ENCODE measurements at places on chromosomes 7 and 10. TPM values are rescaled to one million over a fixed set of nuclear protein-coding genes. Genes with fewer than 3 reads are reported as not detected.

AS3MT gene
- total RNA-seq = 8.8 TPM

GRCh38 chr7:151961536-151961935 is 5.3 kb downstream of the GALNTL5 start:
- peaks cover 12% of the 10 kb centered on the region for H3K4me1 ChIP-seq
- H3K4me3 ChIP-seq = no peak overlapping the region
- no peaks in the 10 kb centered on the region for H3K27me3 ChIP-seq
- DNase-seq = no peak
- H3K27ac ChIP-seq = no peak overlapping the region

GRCh38 chr7:20862554-20862953 is 75.9 kb upstream of the SP8 start:
- H3K27me3 ChIP-seq = no peaks in the 10 kb centered on the region
- H3K27ac ChIP-seq = no peak overlapping the region
- peaks cover 34% of the 10 kb centered on the region for H3K4me1 ChIP-seq
- H3K4me3 ChIP-seq = no peak overlapping the region
- DNase-seq = no peak

ZNF316 gene
- total RNA-seq = 15.1 TPM

- no peak for DNase-seq
- H3K36me3 ChIP-seq = peaks cover 15% of the 10 kb centered on the region
- peaks cover 41% of the 10 kb centered on the region for H3K4me1 ChIP-seq
- peaks cover 46% of the 10 kb centered on the region for H3K27me3 ChIP-seq
Measured at GRCh38 chr10:51905032-51905431, 205.6 kb upstream of the CSTF2T start.

DNA sequence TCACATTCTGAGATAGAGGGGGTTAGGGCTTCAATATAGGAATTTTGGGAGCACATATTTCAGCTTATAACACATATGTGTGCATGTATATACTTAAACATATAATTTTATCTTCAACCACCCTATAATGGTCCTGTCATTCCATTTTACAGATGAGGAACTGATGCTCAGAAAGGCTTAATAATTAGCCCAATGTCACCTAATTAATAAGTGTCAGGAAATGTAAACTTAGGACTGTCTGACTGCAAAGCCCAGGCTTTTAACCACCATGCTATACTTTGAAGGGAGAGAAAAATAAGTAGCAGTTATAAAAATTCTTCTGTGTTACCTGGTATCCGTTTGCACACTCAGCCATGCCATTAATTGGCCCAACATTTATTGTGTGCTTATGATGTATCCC is 172.6 kb downstream of the SKIDA1 start:
- H3K27me3 ChIP-seq = no peaks in the 10 kb centered on the region
- H3K27ac ChIP-seq = no peak overlapping the region
- H3K36me3 ChIP-seq = peaks cover 14% of the 10 kb centered on the region
- no peak overlapping the region for H3K4me3 ChIP-seq

DNA sequence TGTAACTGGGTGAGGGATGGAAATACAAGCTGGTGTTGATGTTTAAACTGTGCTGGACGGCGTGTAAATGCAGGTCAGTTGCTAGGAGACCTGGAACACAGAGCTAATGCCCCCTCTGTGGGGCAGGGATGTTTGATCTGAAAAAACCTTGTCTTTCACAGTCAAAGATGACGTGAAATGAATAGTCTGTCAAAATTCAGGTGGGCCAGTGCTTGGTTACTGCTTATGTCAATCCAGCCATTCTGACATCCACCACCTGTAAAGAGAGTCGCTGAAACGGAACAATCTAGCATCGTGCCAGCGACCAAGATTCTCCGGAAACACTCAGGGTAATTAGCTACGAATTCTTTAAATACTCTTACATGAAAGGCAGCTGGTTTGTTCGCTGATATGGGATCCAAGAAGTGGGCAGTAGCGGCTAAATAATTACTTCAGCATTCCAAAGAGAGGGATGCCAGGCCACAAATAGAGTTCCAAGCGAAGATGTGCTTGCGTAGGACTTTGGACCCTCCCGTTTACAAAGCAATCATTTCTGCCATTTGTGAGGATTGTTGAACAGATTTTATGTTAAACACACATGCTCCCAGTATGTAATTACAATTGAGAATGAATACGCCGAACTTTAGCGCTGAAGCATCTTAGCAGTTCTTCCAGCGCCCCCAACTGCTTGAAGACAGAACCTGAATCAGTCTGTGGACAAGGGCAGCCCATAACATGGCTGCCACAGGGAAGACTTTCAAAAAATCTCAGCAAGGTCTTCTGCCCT is 7.3 kb upstream of the ASB4 start:
- no peak overlapping the region for H3K4me3 ChIP-seq
- DNase-seq = peak; percentile 27
- 0 out of 2 replicates have a peak, but pooled peaks cover 6% of the 10 kb centered on the region for H3K36me3 ChIP-seq
- no peak overlapping the region for H3K27ac ChIP-seq

LIMK1 gene
- total RNA-seq = 90.6 TPM

PHKG1 gene
- total RNA-seq = not detected

FOXI2 gene
- total RNA-seq = 1.4 TPM

DNA sequence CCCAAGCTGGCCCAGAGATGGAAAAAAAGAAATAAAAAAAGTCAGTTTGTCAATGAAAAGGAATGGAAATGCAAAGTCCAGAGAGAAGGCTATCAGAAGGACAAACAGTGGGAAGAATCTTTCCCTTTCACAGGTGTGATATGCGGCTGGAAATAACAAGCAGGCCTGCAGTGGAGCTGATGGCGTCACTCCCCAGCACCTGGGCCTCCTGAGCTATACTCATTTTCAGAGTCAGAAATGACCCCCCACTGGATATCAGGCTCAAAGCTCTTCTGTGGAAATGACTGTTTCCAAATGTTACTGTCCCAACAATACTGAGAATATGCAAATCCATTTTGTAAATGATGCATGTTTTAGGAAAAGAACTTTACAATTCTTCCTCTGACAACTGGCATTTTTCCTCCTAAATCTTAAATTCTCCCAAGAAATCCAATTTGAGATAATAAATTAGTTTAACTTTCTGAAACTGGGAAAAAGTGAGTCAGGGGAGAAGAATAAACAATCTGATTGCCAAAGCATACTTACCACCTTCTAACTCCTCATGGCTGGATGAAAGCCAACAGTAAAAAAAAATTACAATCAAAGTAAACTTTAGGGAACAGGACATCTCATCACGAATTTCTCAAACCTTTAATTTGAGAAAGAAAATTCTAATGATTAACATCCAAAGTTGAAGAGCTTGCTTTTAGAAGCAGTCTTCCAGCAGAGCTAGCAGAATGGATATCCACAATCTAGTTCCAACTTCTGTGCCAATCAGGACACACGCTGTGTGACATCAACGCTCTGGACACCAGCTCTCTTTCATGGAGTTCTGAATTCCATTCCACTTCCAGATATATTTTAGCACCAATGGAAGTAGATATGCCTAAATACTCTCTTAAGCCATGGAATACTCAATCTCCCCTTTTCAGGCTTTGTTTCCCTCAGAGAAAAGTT is 5.3 kb upstream of the CUZD1 start:
- H3K4me3 ChIP-seq = no peak overlapping the region
- peaks cover 27% of the 10 kb centered on the region for H3K36me3 ChIP-seq
- H3K4me1 ChIP-seq = peaks cover 46% of the 10 kb centered on the region
- peak overlapping the region; percentile 13 for H3K27ac ChIP-seq

- DNase-seq = no peak
- no peak overlapping the region for H3K27ac ChIP-seq
- H3K36me3 ChIP-seq = no peaks in the 10 kb centered on the region
- H3K27me3 ChIP-seq = no peaks in the 10 kb centered on the region
- H3K4me3 ChIP-seq = no peak overlapping the region
Measured at GRCh38 chr7:135741905-135742304, 6.7 kb downstream of the FAM180A start.

Data from WTC11 (cell line).